HepG2 (cell line): ENCODE measurements at places on chromosomes 7 and 10. TPM values are rescaled to one million over a fixed set of nuclear protein-coding genes. Genes with fewer than 3 reads are reported as not detected.

GRCh38 chr10:110221721-110222261 lies 14.4 kb downstream of the MXI1 start:
- no peak for DNase-seq

Gene TUBB8
- 0.26 and 0.50 TPM in 2 replicates for polyA plus RNA-seq

Gene ADCYAP1R1
- not detected in 2 replicates for polyA plus RNA-seq

DNA sequence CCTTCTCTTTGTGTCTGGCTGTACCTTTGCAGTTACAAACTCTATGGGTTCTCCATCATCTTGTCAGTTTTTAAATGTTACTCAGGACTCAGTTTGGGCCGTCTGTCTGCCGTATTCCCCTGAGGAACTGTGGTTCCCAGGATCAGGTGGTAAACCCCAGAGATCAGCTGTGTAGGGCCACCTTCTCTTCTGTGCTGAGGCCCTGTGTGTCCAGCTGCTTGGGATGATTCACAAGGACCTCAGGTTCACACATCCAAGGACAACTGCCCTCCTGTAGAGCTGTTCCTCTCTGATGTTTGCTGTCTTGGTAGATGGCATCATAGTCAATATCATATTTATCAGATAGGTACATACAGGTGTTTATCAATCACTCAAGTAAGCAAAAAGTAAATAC lies 24.5 kb downstream of the CUL1 start:
- no peak for DNase-seq

Gene KLF14
- not detected in 2 replicates for polyA plus RNA-seq

- DNase-seq: no peak
Measured at GRCh38 chr7:139367438-139368155, 7.9 kb downstream of the LUC7L2 start.

DNA sequence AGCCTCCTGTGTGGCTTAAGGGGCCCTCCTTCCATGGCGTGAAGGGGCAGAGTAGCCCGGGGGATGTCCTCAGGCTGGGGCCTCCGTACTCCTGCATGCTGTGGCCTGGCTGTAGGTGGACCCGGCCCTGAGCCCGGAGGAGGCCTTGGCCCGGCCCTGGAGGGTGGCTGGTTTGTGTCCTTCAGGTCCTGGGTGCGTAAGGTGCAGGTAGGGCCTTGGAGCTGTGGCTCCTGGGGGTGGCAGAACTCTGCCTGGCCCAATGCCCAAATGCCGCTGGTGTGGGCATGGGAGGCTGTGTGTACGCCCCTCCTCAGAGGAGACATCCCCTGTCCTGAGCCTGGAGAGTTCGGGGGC lies 26.9 kb upstream of the AMZ1 start:
- DNase-seq: no peak

Gene CDK14
- 0.16 and 0.26 TPM in 2 replicates for polyA plus RNA-seq

DNA sequence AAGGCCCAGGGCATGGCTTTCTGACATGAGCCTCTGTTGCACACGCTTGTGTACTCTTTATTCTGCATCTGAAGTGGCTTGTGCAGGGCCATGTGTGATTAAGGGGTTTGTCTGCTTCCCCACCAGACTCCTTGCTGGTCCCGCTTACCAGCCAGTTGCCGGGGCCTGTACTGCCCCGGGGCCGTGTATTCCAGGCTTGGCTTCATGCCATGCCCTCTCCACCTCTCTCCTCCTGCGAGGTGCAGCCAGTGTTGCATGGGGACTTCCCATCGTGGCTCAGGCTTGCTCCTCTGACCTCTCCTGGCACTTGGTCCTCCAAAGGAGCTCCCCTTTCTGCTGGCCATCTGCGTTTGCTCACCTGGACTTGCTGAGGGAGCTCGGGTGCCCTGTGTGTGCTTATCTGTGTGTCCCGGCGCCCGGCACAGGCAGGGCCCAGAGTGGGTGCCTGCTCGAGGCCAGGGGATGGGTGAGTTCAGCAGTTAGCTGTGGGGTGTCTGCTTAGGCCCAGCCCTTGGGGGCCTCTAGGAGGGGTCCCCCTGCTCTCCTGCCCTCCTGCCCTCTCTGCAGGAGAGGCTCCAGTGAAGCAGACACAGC lies 11.0 kb upstream of the C10orf143 start:
- no peak for DNase-seq
